Stimulated activated CD8-positive, alpha-beta memory T cell treated with anti-CD3 and anti-CD28 coated beads, Interleukin-7, amount 100 ng/mL, for 48 hours (primary cell): ENCODE measurements at places on chromosomes 2 and 18.
A peak's percentile ranks its signal among the peaks of the same experiment; 100 is the strongest.

DNA sequence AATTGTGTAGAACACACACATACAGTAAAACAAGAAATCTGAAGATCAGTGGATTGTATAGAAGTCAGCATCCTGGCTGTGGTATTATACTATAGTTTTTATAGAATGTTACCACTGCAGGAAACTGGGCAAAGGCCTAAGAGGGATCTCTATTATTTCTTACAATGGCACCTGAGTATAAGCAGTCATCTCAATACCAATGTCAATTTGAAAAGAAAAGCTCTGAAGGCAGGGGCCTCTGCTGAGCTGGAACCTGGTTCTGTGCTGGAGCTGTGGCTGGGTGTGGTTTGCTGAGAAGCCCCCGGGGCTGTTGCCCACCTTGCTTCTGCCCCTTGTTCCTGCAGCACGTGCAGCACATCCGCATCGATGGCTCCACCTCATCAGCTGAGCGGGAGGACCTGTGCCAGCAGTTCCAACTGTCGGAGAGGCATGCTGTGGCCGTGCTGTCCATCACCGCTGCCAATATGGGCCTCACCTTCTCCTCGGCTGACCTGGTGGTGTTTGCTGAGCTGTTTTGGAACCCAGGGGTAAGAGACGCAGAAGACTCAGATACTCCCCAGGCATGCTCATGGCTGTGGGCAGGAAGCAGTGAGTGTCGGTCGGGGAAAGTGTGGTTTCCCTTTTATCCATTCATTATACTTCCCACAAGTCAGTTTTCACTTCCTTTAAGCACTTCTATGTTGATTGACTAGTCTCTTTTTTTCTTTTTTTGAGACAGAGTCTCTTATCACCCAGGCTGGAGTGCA, 23.5 kb upstream of the RPL37A start:
- DNase-seq = peak; percentile 4

DNA sequence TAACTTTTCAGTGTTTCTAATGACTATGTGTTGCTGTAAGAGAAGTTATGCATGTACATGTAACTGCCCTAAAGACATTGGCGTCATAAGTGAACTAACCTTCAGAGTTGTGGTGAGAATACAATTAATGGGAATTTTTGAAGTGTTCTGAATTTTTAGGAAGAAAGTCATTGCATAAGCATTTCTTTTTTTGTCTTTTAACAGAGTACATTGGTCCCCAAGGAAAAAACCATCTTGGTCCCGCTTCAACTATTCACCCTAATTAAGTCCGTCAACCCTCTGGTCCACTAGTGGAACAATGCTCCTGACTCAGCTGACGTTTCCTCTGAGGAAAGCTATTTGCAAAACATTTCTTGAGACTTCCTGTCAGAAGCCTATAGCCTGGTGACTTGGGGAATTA, 41.1 kb upstream of the VIT start:
- DNase-seq = no peak

DNA sequence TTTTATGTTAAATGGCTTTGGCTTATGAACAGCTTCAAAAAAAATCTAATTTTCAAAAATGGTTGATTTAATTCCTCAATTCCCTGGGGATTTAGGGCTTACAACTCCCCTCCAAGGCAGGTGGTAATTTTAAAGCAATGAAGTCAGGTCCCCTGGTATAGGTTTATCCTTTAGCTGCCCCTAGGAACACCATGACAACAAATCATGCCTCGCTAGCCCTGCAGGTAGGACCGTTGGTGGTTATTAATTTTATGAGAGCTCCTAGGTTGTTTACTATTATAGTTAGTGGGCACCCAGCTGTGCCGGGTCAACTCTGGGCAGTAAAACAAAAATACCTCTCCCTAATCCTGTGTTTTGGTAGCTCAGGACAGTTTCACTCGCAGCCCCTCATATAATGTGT, 26.2 kb upstream of the MBOAT2 start:
- no peak for DNase-seq

DNA sequence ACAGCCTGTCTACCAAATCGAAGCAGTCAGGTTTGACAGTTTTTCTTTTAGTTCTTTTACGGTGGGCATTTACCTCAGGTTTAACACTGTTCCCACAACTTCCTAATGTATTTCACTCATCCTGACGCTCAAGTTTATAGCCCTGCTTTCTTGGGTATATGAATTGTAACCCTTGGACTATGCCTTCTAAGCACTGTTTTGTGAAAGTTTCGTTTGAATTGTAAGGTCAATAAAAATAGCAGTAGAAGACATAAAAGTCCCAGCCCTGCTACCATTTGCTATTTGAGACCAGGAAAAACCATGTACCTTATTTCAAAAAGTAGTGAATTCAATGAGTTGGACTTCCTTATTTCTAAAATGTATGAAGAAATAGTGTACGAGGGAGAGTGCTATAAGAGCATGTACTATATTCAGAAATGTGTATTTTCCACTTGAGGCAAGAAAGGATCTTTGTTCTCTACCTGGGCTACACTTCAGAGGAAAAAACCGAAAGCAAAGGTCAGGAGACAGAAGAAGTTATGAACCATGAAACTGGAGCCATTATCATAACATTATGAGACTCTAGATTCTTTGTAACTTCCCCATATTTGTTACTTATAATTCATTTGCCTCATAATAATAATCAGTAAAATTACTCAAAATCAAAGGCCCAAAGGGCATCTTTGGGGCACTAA, 1.9 kb upstream of the ZC3H15 start:
- no peak for DNase-seq

- DNase-seq = no peak
These were observed 772 bp downstream of the RELCH start for GRCh38 chr18:62187543-62188510.

- DNase-seq = peak; percentile 13
These were observed 54.6 kb upstream of the GPR17 start for GRCh38 chr2:127591221-127591923.

- DNase-seq = no peak
These were observed 5.5 kb downstream of the C2orf81 start for GRCh38 chr2:74415762-74416395.

- no peak for DNase-seq
These were observed 357.0 kb downstream of the FBXO15 start for GRCh38 chr18:73790587-73790986.

GRCh38 chr2:26637811-26638310, 3.3 kb downstream of the CIB4 start:
- no peak for DNase-seq

- DNase-seq = no peak
These were observed 12.3 kb upstream of the AGXT start for GRCh38 chr2:240856151-240856980.

DNA sequence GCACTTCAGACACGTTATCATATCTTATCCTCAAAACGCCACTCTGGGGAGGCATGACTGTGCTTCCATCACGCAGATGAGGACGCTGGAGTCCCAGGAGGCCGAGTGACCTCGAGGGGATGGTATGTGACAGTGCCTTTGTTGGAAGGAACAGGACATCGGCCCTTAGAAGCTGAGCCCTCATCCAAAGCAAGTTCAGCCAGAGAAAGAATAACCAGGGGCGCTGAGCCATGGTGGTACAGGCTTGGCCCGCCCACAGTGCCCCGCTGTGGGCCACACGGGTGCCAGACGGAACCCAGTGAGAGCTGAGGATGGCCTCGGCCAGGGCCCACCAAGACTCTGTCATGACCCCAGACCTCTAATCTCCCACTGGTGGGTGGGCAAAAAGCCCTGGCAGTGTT, 31.3 kb downstream of the HS1BP3 start:
- no peak for DNase-seq

DNA sequence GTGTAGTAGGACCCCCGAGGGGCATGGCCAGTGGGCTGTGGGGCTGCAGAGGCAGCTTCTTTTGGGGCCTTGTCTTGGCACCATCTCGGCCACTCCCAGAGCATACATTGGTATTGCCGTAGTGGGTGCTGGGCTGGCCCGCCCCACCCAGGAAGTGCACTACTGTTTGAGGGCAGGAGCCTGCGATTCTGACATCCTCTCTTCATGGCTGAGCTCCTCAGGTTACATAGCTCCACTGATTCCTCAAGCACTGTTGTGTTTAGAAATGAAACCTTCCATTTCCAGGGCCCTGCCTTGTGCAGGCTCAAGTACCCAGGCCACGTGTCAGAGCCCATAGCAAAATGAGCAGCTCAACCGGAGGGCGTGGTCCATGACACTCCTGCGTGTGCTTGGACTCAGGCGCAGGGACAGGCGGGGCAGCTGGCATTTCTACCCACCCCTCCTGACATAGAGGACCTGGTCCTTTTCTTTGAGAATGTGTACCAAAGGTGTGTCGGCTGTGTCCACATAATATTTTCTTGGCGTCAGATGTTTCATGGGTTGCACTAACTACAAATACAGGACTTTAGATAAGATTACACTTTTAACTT, 67.9 kb downstream of the DGKD start:
- DNase-seq = peak; percentile 37

GRCh38 chr2:41597680-41598079, 450.1 kb upstream of the PKDCC start:
- no peak for DNase-seq

DNA sequence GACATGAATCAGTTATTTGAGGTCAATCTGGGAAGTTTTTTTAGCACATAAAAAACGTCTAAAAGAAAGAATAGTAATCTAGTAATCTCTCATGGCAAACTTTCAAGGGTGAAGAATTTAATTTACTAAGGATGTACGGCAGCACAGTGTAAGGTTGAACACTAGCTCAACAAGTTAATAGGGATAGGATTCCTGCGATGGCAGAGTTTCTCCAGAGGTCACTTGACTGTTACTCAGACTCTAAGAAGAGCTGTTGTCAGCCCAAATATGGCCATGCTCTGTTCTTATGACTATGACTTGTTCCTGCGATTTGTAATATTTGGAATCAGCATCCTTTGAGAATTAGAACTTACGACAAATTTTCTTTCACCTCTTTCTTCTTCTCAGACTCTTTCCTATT, 553.3 kb upstream of the TNP1 start:
- DNase-seq = no peak

DNA sequence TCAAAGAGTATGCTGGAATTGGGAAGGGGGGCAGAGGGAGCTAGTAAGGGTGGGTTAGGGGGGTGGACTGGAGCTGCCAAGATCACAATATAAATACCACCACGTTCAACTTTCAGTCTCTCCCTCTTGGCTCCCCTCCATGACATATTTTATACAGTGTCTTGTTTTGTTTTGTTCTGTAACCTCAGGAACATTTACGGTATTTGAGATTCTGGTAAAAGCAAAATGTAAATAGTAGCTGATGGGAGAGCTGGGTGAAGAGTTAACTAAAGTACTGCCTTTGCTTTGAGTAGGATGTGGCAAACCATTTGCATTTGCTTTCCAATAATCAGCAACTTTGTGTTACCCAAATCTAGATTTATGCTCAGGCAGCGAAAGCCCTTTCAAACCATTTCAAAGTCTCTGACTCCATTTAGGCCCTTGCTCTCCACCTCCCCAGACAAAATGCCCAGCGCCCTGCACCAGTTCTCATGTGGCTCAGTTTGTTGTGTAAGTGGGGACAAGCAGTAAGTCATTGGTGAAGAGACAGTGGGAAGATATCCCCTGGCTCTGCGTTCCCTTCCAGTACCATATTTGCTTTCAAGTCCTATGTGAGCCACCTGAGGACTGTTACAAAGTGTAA, 17.4 kb downstream of the IRS1 start:
- DNase-seq = no peak

DNA sequence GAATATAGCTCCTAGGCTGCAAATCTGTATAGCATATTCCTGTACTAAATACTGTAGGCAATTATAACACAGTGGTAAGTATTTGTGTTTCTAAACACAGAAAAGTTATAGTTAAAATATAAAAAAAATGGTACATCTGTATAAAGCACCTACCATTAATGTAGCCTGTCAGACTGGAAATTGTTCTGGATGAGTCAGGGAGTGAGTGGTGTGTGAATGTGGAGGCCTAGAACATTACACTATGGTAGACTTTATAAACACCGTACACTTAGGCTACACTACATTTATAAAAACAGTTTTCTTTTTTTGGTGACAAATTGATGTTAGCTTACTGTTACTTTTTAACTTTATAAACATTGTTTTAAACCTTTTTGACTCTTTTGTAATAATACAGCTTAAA, 226.3 kb downstream of the CCDC85A start:
- DNase-seq = no peak

DNA sequence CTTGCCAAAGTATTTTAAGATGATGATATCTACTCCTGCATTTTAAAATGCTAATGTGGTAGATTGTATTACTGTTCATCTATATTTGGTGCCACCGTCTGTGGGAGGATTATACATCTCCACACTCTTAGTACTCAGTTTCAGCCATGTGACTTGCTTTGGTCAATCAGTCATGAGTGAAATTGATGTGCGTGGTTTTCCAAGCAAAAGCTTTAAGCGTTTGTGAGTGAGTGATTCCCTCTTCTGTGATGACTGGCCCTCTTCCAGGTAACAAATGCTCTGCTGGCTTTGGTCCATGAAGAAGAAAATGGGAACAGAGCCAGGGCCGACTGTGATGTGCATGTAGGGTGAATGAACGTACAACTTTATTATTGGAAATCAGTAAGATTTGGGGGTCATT, 330.4 kb downstream of the LPIN1 start:
- no peak for DNase-seq

DNA sequence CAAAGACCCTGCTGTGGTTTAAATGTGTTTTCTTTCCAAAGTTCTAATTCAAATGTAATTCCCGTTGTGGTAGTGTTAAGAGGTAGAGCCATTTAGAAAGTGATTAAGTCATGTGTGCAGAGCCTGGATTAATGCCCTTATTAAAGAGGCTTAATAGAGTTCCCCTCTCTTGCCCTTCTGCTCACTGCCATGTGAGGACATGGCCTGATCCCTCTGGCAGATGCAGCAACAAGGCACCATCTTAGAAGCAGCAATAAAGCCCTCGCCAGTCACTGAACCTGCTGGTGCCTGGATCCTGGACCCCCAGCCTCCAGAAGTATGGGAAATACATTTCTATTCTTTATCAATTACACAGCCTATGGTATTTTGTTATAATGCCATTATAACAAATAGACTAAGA, 485.2 kb downstream of the DCDC2C start:
- DNase-seq = no peak

DNA sequence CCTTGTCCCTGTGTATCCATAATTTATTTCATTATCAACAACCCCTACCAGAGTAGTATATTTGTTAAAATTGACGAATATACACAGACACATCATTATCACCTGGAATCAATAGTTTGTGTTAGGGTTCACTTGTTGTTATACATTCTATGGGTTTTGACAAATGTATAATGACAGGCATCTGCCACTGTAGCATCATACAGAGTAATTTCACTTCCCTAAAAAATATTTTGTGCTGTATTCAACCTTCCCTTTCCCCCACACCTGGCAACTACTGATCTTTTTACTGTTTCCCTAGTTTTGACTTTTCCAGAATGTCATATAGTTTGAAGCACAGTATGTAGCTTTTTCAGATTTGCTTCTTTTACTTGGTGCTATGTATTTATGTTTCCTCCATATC, 132.0 kb downstream of the ZNF804A start:
- no peak for DNase-seq

GRCh38 chr2:102107741-102108070, 34.8 kb upstream of the IL1R1 start:
- no peak for DNase-seq
